Right atrium auricular region (tissue), 2 donors: ENCODE measurements at places on chromosomes 5 and 9.

GRCh38 chr9:93427655-93428379 lies 23.7 kb upstream of the FAM120A start:
- DNase-seq = no peak

GRCh38 chr5:42813533-42813932 lies 1.8 kb upstream of the SELENOP start:
- no peak for DNase-seq

GRCh38 chr5:38719403-38719802 lies 126.4 kb upstream of the OSMR start:
- no peak for DNase-seq

DNA sequence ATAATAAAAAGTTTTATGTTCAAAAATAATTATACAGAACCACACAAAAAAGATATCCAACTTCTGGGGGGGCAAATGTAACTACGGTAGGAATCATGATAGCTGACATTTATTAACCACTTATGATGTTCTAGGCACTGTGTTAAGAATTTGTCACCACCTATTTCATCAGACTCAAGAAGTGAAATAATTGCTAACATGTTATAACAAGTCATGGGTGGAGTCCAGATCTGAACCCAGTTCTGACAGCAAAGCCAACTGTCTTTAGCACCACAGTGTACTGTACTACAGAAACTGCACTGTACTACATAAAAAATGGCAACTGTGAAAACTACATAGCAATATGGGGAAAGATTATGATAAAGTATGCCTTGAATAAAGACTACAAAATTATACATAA lies 3.0 kb upstream of the SAP30L start:
- DNase-seq = no peak

DNA sequence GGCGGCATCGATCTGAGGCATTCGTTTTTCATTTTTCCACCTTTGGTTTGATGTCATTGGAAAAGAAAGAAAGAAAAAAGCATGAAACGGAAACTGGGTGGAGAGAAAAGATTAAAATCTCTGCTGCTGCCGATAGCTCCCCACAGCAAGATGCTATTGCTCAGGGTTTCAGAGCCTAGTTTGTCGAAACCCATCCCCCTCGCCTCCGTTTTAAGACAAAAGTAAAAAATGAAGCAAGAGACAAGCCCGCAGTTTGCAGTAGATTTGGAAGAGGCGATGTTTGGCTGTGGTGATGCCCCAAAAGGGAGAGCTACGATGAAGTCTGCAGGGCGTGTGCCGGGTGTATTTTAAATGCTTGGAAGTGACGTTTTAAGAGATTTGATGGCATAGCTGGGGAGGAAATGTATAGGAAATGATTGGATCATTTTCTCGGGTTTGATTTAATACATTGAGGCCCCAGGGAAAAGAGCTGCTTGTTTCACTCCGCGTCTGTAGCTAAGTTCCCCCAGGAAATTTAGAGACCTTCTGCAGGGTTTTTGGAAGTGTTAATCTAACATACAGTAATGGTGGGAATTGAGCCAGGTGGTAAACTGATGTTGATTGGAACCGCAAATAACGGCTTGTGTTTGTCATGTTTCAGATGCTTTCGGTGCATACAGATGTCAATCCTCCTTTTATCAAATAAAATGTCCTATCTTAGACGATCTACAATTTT lies 909 bp downstream of the NDFIP1 start:
- DNase-seq = no peak

DNA sequence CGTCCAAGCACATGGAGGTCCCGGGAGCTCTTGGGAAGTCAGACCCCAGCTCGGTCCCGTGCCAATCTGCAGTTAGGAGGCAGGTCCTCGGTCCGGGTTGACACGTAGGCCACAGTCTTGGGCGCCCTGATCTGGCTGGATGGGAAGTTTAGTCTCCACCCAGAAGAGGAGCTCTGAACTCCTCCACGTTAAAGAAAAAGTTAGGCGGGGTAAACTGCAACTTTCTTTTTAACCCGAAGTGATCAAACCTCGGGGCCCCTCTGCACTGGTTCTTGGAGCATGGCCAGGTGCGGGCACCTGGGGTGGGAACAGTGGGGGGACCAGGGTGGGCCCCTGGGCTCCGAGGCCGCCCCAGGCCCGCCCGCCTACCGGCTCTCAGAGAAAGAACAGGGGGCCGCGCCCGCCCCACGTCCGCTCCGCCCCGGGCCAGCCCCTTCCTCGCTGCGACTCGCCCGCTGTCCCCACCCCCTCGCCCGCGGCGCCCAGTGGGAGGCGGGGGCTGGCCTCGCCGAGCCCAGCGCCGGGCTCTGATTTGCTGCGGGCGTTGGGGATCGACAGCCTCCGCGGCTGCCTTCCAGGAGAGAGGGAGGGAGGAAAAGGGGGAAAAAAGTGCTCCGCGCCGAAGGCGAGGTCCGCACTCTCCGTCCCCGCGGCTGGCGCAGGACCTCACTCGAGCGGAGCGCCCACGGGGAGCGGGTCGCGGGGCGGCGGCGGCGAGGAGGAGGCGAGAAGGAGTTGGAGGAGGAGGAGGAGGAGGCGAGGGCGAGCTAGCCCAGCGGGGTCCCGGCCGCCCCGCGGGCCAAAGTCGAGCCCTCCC lies at the start of gene COL5A1:
Gene COL5A1, plus strand, starts transcription at position 631 of the 817 bp plus-strand sequence. CDS start 385 bp downstream, outside the sequence.
- DNase-seq = peak; percentile 91

GRCh38 chr5:170254056-170254455 lies 21.3 kb downstream of the C5orf58 start:
- DNase-seq = no peak

DNA sequence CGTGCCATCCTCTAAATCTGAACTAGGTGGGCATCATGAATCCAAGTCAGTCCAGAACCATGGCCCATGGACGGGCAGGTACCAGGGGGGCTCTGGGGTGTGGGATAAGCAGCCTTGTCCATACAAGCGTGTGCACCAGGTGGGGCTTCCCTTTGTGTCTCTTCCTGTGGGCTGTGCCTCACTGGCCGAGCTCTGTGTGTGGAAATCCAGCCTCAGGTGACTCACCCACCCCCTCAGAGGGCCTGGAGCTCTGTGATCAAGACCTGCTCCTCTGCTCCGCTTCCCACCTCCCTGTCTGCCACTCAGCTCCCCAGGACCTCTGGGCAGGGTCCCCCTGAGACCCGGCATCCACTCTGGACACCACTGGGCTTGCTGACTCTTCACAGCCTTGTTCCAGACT lies 33.0 kb downstream of the GADD45G start:
- DNase-seq = no peak

DNA sequence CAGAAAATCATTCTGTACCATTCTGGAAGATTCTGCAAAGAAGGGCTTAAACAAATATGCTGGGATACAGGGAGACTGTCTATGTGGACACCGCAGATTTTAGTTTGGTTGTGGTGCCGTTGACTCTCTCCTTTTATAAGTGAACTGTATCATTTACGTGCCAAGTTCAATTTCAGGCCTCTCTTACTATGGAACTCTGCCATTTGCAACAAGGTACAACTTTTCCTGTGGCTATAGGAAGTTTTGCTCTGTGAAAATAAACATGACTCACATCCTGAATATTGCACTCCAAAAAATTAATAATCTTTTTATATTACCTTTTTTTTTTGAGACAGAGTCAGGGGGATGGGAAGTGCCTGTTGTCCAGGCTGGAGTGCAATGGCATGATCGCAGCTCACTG lies 29.7 kb upstream of the CSNK1G3 start:
- DNase-seq = no peak

GRCh38 chr9:102459828-102460227 lies 535.3 kb upstream of the CYLC2 start:
- no peak for DNase-seq

DNA sequence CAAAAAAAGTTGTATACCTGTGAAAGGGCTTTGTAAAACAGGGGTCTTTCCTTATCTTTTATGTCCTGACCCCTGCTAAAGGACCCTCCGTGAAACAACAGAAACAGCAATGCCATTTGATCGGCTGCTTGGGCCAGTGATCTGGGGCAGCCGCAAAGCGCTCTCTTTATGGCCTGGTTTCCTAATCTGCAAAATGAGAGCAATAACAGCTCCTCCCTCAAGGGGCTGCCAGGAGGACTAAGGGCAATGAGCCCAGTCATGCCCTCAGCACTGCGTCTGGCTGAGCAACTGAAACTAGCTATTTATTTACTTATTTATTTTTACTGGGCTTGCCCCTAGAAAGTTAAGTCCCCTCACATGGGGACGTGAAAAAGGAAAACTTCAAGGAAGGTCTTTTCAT lies 18.3 kb downstream of the CMBL start:
- DNase-seq = no peak

DNA sequence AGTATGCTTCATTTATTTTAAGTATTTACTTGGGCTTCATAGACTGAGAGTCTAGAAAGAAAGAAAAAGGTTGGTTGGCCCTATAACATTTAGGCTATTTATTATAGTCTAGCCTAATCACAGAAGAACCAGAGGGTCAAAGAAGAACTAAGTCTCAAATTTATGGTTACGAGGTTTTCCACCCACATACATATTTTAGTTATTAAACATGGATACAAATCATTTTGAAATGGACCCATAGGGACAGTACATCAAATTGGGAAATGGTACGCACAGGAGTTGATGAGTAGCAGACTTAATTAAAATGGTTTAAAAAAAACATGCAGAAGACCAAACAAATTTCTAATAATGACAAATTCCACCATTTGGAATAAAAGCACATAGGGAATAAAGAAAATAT lies 17.7 kb downstream of the SVEP1 start:
- DNase-seq = no peak

- no peak for DNase-seq
Observed at GRCh38 chr9:123016631-123017030, 16.8 kb upstream of the GPR21 start.

GRCh38 chr5:173378727-173379126 lies 50.5 kb upstream of the STC2 start:
- DNase-seq = no peak
